Suppressor macrophage treated with lipopolysaccharide for 4 hours (primary cell): ENCODE measurements at places on chromosomes 1 and 21.
A peak's percentile ranks its signal among the peaks of the same experiment; 100 is the strongest.

- no peak for DNase-seq
These were observed 9.5 kb downstream of the TMEM222 start for GRCh38 chr1:27331426-27331825.

GRCh38 chr1:72530646-72531045 lies 248.3 kb upstream of the NEGR1 start:
- DNase-seq: no peak

DNA sequence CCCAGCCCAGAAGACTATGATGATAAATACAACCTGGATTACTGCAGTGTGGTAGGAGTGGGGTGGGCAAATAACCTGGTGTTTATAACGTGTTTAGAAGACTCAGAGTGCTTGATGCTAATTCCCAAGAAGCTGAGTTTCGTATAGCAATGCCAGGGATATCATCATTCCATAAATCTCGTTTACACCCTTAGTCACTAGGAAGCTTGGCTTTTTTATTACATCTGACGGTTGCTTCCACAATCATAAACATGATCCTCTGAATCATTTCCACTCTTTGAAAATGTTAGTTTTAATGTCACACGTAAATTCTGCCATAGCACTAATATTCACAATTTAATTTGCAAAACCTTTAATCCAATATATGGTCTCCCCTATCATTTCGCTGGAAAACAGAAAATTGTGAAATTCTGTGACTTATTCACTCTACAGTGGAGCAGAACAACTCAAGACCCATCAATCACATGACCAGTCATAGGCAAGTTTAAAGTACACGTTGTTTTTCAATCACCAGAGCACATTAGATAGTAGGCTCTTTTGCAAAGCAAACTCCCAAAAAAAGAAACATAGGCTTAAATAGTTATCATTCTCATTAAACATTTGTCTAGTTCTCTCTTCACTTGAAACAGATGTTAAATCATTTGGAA lies 321.0 kb downstream of the LTN1 start:
- DNase-seq: no peak

DNA sequence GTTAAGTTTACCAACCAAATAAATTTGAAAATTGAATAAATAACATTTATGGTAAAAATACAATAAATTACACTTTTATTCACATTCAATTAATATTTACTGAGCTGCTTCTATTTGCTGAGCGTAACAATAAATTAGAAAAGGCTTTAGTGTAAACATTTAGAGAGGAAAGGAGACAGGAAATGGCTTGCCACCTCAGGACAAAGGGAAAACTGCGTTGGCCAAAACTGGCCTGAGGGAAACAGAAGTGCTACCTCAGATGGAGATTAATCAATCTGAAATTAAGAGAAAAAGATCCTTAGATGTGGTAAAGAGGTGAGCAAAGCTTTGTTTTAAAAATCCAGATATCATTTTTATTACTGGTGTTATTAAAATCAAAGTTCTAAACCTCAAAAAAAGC lies 128.0 kb downstream of the SLC44A5 start:
- no peak for DNase-seq

GRCh38 chr1:168281603-168282325 lies 1.1 kb downstream of the TBX19 start:
- no peak for DNase-seq

DNA sequence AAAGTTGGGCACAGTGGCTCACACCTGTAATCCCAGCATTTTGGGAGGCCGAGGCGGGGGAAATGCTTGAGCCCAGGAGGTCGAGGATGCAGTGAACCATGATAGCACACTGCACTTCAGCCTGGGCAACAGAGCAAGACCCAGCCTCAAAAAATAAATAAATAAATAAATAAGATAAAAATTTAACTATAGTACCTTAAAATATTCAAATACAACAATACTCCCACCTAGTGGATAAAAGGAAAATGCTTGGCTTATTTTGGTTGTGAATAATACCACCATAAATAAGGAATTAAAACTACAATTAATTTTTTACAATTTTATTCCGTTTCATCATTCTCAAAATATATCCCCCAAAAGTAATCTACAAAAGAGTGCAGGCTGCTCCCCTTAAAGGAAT lies 8.1 kb downstream of the PSMG1 start:
- DNase-seq: peak; percentile 57

GRCh38 chr21:31671146-31671716 lies 11.7 kb downstream of the SOD1 start:
- DNase-seq: no peak
